ENCODE measurements at places on chromosomes 1 and 21.

- peak; percentile 29 for DNase-seq
Observed at GRCh38 chr1:3482378-3482849, 27.9 kb downstream of the ARHGEF16 start.

- no peak for DNase-seq
Observed at GRCh38 chr1:240991230-240991629, 365.8 kb downstream of the RGS7 start.

GRCh38 chr21:14923468-14923867 is 141.3 kb downstream of the NRIP1 start:
- DNase-seq = peak; percentile 50

DNA sequence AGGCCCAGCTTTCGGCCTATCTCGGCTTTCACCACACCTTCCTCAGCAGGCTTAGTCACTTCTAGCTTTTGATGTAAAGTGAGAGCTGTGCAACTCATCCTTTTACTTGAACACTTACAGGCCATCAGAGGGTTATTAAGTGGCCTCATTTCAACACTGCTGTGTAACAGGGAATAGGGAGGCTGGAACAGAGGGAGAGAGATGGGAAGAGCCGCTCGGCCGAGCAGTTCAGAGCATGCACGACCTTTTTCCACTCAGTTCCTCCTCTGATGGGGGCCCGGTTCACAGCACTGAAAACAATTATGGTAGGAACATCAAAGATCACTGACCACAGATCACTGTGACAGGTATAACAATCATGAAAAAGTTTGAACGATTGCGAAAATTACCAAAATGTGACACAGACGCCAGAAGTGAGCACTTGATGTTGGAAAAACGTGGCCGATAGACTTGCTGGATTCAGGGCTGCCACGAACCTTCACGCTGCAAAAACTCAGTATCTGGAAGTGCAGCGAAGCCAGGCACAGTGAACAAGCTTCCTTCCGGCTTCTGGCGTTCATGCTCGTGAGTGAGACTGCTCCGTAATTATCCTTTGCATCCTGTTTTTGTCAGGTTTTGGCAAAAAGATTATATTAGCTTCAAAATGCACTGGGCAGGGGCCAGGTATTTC is 28.6 kb downstream of the AGPAT3 start:
- DNase-seq = peak; percentile 59

- DNase-seq = no peak
Observed at GRCh38 chr1:207850621-207851407, 60.1 kb downstream of the CD34 start.

DNA sequence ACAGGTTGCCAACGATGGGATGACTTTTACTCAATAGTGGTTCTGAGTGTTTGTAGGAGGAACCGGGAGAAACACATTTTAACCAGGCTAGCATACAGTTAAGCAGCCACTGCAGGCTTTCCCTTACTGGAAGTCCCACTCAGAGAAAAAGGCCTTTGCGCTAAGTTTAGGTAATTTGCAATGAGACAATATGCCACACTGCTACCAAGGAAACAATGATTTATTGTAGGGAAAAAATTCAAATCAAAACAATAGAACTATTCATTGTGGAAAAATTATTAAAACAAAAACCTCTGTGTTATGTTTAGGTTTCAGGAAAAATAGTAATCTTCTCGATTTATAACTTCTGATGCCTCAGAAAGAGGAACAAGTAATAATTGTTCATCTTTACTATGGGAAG is 51.4 kb upstream of the CR2 start:
- no peak for DNase-seq

Measured in fibroblast of mammary gland (primary cell).